ENCODE measurements at places on chromosomes 16 and 17.

GRCh38 chr17:34368946-34369500, 6.0 kb upstream of the CCL1 start:
- DNase-seq, result no peak

- no peak for DNase-seq
Observed at GRCh38 chr16:84579936-84580335, 37.9 kb downstream of the COTL1 start.

GRCh38 chr16:20803192-20803560, 3.1 kb downstream of the ERI2 start:
- DNase-seq, result no peak

- DNase-seq, result no peak
Observed at GRCh38 chr16:2148714-2149629, 547 bp downstream of the RAB26 start.

GRCh38 chr17:45131616-45132319, 547 bp downstream of the PLCD3 start:
- DNase-seq, result no peak

- DNase-seq, result peak; percentile 78
Observed at GRCh38 chr17:76240461-76241203, at the start of gene RNF157. Gene RNF157 (minus strand): TSS chr17:76240493. CDS start chr17:76240240, 253 bp downstream.

DNA sequence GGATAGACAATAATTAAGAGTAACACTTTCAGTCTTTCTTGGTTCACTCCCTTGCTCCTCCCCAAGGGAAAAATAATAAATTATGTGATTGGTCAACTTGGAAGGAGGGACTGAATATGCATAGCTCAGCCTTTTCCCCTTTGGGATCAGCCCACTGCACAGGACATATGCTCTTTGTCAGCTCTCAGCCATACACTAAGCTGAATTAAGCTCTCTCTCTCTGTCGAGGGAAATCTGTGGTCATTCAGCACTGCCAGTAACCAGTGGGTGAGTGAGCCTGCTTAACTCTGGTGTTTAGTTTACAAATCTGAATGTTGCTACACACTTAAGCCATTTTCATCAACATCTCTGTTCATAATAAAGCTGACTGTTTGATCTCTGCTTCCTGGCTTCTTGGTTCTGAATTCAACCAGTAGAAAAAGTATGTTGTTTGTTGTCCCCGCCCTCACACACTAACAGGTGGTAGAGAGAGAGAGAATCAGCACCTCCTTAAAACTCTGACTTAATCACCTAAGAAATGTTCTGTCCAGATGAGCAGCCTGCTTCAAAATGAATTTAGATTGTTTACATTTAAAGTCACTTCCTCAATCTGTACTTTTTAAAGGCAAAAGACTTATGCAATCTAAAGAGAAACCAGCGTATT, 102.3 kb upstream of the C17orf78 start:
- DNase-seq, result no peak

GRCh38 chr17:9021992-9022572, 772 bp downstream of the NTN1 start:
- peak; percentile 36 for DNase-seq

DNA sequence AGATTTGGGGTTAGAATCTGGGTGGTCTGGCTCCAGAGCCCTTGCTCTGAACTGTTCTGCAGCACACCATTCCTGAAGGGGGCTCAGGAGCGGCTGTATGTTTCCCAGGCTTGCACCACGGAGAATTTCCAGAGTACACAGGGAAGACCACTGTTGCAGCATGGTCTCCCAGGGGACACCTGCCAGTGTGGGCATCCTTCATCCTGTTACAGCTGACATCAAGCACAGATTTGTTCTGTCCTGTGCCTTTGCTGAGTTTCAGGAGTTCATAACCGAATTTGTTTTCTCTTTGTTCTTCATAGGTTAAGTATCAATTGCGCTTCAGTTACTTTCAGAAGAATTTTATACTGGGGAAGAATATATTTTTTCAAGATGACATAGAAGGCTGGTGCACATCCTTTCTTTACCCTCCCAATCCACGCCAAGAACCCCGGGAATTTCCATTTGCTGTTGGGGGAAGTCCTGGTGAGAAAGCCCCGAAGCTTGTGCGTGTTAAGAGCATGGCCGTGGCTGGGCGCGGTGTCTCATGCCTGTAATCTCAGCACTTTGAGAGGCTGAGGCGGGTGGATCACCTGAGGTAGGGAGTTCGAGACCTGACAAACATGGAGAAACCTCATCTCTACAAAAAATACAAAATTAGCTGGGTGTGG, 26.3 kb upstream of the ABCA3 start:
- no peak for DNase-seq

GRCh38 chr17:63523253-63523855, at the start of gene KCNH6:
Gene KCNH6 (plus strand): TSS chr17:63523358. CDS start chr17:63523414, 56 bp downstream.
- DNase-seq, result no peak

DNA sequence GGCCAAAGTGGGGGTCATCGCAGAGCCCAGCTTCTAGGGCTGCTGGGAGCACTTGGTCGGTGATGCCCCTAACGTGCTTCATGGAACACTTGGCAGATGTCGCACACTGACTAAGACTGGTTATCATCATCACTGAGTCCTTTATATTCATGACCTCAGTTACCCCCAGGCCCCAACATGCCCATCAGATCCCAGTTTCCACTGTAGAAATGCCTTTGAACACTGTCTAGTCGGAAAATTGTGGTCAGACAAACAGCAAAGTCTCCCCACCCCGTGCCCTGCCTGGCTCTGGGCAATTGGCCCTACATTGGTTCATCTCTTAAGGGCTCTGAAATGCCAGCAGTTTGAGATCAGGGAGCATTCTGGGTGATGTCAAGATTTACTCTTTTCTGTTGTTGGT, 51.3 kb downstream of the NKD1 start:
- no peak for DNase-seq

DNA sequence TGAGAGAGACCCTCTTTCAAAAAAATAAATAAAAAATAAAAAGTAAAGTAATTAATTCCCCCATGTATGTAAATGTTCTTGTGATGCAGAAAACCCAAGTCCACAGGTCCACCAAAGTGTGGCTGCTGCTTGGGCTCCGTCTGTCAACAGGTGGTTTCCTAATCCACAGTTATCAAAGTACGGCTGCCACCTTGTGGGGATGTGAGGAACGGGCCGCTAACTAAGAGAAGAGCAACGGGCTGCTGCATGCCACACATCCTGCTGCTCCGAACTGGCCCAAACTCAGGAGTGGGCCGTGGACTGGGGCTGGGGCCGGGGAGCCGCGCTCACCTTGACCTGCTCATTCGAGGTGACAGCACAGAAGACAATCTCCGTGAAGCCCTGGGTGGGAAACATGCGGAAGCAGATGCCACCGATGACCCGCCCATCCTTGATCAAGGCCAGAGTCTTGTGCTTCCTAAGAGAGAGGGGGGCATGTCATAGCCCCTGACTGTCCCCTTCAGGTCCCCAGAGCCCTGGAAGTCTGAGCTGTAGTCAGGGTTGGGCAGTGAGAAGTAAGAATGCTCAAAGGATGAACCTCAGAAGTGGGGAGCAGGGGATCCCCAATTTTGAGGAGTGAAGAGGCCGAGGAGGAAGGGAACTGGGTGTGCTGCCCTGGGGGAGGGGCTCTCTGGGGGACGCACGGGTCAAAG, 4.3 kb downstream of the KAT2A start:
- peak; percentile 88 for DNase-seq

- DNase-seq, result no peak
Observed at GRCh38 chr17:82301916-82302567, 15.4 kb downstream of the CD7 start.

DNA sequence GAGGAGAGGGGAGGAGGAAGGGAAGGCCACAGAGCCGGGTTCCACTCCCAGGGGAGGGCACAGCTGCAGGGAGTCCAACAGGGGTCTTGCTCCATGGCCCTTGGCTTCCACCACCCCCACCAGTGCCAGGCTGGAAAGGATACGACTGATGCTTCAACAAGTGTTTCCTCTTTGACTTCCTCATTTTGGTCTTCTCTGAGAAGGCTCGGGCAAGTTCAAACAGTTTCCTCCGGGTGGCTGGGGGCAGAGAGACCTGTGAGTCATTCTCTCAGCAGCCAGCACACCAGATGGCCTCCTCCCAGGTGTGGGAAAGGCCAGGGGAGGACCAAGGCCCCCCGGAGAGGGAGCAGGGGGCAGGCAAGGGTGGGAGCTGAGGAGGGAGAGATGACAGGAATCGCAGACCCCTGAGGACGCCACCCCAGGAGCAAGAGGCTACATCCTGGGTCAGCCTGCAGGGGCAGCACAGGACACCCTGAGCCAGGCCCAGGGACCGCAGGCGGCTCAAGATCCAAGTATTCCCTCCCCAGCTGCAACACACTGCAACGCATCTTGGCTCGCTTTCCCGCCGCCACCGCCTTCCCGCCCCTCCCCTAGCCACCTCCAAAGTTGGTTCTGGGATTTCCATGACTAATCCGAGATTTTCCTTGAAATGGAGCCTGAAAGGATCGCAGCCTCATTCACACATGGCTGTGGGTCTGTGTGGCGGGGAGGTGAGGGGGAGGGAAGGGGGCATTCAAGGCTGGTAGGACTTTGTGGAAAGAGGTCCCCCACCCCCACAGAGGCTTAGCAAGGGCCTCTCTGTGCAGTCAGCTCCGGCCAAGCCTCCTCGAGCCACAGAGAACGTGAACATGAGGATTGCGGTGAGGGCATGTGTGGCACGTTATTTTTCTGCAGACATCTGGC, 18.4 kb upstream of the MRPS23 start:
- DNase-seq, result peak; percentile 98

- DNase-seq, result no peak
Observed at GRCh38 chr16:50338371-50339231, 30.2 kb downstream of the BRD7 start.

DNA sequence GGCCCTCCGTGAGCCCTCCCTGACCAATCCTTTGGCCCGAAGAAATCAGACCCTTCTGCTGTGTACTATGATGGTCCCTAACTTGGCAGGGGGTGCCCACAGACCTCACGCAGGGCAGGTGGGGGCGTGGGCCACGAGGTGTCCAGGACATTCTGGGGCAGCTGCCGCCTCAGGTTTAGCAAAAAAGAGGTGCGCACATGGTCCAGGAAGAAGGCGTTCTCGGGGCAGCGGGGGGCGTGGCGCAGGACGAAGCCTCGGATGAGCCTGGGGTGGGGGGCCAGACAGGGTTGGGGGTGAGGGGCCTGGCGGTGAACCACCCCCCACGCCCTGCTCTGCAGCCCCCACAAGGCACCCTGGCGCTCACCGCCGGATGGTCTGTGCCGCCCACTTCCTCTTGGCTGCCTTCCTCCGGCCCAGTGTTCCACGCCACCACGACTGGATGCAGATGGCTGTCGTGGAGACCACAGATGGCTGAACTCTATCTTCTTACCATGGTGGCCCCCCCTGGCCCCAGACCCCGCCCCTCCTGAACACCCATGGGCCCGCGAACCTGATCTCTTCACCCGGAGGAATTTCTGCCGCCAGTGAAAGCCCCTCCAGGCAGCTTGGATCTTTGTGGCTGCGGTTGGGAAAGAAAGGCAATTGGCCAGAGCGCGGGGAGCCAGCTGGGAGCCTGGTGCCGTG, 14.2 kb upstream of the CRK start:
- DNase-seq, result no peak

DNA sequence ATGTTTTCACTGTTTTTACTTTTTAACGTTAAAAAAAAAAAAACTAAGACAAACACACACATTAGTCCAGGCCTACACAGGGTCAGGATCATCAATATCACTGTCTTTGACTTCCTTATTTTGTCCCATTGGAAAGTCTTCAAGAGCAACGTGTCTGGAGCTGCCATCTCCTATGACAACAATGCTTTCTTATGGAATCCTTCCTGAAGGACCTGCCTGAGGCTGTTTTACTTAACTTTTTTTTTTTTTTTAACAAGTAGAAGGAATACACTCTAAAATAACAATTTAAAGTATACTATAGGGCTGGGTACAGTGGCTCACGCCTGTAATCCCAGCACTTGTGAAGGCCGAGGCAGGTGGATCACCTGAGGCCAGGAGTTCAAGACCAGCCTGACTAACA, 71.8 kb upstream of the BCAR1 start:
- DNase-seq, result no peak

DNA sequence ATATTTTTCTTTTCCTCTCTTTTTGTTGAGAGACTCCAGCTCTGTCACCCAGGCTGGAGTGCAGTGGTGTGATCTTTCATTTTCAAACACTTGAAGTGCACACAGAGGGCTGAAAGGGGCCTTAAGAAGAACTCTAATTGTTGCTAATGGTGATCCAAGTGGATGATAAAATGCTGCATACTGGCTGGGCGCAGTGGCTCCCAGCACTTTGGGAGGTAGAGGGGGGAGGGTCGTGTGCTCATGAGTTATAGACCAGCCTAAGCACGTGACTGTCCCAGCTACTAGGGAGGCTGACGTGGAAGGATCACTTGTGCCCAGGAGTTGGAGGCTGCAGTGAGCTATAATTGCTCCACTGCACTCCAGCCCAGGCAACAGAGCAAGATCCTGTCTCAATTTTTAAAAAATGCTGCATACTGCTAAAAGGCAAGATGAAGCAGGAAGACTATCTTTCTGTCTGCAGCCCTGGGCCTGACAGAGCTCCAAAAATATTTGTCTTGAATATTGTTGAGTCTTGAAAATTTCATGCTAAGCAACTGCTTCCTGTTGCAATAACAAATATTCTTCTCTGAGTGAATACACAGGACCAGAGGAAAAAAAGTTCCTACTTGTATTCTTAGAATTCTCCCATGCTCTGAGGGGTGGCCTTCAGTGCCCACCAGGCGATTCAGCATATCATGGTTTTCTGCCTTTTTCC, 63.7 kb upstream of the AKTIP start:
- no peak for DNase-seq

DNA sequence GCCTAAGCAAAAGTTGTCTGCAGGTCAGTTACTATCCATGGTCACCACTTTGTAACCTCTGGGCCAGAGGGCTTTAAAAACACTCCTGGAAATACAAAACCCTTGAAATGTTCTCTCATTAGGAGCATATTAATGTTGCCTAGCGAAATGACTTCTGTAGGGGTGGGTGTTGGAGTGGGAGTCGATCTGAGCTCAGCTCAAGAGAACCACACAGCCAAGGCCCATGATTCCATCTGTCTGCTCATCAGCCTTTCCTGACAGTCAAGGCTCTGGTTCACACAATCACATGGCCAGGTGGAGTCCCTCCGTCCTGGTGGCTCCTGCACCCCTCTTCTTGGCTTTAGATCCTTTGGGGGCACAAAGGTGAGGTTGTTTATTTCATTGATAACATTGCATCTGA, 26.7 kb downstream of the RCVRN start:
- no peak for DNase-seq

- no peak for DNase-seq
Observed at GRCh38 chr17:77962348-77962747, 3.8 kb downstream of the TNRC6C start.

- no peak for DNase-seq
Observed at GRCh38 chr17:76036497-76037261, 9.6 kb upstream of the EVPL start.

DNA sequence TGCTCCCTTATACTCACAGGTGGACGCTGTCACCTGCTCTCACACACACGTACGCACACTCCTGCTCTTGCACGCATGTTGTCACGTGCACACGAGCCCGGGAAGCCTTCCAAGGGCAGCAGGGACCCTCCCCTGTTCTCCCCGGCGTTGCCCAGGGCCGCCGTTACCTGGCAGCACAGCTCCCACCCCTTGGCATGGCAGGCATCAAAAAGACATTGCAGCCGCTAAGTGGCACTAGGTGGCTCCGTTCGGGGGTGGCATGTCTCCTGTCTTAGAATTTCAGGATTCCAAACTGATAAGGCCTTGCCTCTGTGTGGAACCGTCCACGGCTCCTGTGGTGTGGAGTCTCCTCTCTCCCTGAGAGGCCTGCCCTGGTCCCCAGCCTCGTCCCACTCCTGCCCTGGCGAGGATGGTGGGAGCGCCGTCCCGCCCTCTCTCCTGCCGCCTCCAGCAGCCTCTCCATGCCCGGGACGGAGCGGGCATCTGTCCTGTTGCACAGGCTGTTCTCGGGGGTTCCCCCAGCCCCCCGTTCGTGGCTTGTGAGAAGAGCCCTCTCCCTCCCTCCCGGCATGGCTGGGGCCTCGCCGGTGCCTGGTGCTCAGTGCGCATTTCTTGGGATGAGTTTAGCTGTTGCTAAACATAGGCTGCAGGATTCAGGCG, 126.7 kb upstream of the GSE1 start:
- no peak for DNase-seq

Data from HTR-8/SVneo (cell line).